ENCODE measurements at places on chromosomes 2 and 18.

GRCh38 chr2:226788881-226789490, 10.6 kb downstream of the IRS1 start:
- no peak for DNase-seq

- no peak for DNase-seq
These were observed 430.0 kb upstream of the ID2 start for GRCh38 chr2:8251856-8252255.

DNA sequence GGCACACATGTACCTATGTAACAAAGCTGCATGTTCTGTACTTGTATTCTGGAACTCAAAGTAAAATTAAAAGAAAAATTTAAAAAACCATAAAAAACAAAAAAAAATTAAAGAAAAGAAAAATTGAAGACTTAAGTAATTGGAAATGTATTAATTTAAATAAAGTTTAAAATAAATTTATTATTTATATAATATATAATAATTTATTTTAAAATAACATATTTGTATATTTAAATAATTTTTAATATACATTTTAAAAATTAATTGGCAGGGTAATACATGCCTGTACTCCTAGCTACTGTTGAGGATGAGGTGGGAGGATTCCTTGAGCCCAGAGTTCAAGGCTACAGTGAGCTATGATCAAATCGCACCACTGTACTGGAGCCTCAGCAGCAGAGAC, 1830.6 kb upstream of the CELF4 start:
- no peak for DNase-seq

DNA sequence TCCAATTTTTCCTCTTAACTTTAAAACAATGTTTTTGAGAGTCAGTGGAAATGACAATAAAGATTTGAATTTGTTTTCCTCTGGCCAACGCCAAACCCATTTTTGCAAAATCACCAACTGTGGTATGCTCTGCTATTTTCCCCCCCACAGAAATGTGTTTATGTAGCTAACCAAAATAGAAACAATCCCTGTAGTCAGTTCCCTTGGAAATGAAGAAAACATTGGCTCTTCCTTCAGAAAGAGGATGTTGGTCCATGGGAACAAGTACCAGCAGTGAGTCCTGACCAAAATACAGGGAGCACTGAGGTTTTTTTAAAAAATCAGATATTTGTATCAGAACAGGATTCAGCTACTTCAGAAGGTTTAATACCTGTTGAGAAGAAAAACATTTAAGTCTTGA, 65.3 kb downstream of the SLC40A1 start:
- DNase-seq = no peak

- DNase-seq = no peak
These were observed 136.7 kb upstream of the SPHKAP start for GRCh38 chr2:228318218-228318617.

DNA sequence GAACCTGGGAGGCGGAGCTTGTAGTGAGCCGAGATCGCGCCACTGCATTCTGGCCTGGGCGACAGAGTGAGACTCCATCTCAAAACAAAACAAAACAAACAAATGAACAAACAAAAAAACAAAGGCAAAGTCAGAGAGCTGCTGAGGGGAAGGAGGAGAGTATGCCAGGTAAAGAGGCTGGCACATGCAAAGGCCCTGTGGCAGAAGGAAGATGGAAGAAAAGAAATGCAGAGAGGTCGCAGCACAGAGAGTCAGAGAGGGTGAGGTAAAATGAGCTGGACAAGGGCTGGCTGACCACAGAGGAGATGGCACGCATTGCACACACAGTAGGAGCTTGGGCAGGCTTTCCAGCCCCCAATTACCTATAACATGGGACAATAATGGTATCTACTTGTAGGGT, 47.0 kb downstream of the FAM178B start:
- no peak for DNase-seq

GRCh38 chr2:164061129-164061746, 325.4 kb upstream of the FIGN start:
- no peak for DNase-seq

- no peak for DNase-seq
These were observed 626.5 kb downstream of the ZEB2 start for GRCh38 chr2:143893371-143893770.

GRCh38 chr2:214549946-214550345, 139.1 kb downstream of the VWC2L start:
- no peak for DNase-seq

- no peak for DNase-seq
These were observed 1438.7 kb upstream of the ZEB2 start for GRCh38 chr2:145958611-145959010.

DNA sequence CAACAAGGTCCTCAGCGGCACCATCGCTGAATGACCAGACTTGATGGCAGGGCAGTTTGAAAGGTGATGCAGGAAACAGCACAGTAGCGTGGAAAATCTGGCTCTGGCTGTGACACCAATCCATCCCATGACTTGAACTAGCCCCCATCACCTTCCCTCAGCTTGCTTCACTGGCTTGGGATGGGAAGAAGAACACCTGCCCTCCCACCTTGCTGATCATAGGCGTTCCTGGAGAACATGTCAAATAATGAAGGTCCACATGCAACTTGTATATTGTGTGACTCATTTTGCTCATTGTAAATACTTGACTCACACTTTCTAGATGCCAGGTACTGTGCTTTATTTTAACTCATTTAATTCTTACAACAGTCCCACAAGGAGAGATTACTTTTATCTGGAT, 292.4 kb upstream of the SPRED2 start:
- DNase-seq = no peak

GRCh38 chr2:40260437-40260836, 191.5 kb downstream of the SLC8A1 start:
- no peak for DNase-seq

DNA sequence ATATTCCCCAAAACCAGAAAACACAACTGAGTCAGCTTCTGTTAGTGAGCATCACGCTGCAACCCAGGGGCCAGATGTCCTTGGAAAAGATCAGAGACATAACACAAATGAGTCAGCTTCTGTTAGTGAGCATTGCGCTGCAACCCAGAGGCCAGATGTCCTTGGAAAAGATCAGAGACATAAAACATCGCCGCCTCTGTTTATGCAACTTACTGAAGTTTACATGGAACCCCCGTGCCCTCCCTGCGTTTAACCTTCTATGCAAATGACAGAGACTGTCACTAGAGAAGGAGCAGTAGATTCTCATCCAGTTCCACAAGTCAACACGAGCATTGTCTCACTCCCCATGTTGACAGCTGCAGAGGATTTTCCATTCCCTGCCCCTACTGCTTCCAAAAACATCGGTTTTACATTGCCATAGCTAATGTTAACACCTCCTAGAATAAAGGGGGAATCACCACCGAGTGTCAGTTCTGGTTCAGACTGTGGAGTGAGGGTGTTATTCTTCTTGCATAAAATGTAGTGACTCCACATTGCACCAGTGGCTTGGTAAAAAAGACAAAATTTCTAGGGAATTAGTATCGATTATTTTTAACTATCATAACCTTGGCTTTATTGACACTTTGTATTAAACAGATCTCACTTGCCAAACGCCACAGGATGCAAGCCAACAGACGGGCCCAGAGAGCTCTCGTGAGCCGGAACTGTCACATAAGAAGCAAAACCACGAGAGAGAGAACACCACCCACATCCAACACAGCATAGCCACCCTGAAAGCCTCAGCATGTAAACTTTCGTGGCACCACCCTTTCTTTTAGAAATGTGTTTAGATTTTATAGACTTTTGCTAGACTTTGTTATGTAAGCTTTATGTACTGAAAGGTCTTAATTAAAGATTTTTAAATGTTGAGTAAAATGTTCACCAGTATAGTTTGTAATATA, 87.7 kb downstream of the SH3YL1 start:
- no peak for DNase-seq

GRCh38 chr2:33380001-33380609, 96.3 kb upstream of the RASGRP3 start:
- no peak for DNase-seq

DNA sequence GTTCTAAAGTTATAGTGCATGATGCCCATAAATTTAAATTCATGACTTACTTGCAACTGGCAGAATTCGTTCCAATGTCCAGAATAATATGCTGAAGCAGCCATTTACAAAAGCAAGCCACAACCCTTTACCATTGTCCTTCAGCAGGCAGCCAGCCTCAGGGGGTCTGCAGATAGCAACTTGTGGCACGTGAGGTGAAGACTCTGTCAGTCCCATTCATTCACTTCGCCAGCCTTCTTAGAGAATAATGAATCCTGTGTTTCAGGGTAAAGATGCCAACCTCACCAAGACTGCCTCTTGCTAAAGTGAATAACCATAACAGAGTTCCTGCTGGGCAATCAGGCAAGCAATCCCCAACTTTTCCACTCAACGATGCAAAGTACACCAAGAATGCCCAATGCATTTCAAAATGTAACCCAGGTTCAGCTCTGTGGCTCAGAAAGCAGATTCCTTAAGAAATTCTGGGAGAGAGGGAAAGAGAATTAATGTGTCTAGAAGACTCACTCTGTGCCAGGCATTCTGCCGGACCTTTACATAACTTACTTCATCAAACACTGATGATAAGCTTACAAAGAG, 315.4 kb downstream of the NCKAP5 start:
- no peak for DNase-seq

- no peak for DNase-seq
These were observed 210.0 kb downstream of the RBM43 start for GRCh38 chr2:151051574-151052220.

DNA sequence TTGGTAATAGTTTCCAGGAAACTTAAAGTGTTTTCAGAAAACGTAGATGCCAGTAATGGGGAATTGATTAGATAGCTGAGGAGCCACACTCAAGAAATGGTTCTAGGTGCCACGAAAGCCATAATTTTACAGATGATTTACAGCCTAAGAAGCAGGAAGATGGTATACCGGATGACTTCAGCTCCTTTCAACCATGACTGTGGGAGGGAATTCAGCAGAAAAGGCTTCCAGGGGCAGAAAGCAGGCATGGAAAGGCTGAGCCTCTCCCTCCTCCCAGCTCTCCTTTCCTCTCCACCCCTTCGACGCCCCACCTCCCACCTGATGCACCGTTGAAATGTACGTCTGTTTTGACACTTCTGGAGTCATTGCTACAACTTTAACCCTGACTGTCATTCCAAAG, 68.6 kb upstream of the SMIM21 start:
- DNase-seq = no peak

DNA sequence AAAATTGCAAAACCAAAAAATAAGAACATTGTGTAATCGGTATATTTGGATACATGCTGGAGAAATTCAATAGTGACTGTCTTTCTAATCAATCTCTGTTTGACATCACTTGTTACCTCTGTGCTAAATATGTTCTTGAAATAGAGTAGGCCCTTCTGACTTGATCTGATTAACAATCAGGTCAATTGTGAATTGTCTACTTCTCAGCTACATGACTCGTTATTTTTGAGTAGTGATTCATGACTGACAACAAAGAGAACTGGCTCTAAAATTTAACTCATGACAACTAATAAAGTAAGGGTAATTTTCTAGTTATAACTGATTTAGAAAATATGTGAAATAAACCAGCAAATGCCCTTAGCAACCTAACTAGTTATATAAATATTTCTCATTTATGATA, 312.1 kb downstream of the TMX3 start:
- DNase-seq = no peak

DNA sequence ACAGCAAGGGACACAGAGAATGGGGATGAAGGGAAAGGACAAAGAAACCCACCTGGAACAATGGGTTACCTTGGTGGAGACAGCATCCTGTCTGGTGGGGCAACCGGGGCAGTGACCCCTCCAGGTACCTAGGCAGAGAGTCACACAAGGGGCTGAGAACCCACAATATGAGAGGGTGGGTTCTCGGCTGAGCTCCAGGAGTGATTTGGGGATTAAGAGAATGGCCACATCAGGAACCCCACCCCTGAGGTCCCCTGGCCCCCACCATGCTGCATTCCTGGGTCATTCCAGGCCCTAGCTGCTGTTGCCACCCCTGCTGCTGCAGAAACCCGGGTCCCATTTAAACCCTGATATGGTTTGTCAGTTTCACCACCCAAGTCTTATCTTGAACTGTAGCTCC, 172.3 kb downstream of the RTP5 start:
- no peak for DNase-seq

DNA sequence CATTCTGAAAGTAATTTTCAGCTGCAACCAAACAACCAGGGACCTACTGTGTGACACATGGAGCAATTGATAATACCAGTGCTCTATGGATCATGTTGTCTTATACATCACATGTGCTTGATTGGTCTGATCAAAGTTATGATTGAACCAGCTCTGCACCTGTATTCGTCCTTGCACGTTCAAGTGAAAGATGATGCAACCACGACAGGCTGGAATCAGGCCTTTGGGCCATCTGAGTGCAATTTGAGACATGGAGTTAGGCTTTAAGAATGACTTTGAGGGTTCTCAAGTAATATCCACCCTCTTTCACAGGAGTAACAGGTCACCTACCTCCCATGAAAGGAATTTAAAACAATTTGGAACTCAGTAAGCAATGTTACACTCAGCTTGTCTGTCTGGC, 165.2 kb downstream of the SLC8A1 start:
- DNase-seq = no peak

DNA sequence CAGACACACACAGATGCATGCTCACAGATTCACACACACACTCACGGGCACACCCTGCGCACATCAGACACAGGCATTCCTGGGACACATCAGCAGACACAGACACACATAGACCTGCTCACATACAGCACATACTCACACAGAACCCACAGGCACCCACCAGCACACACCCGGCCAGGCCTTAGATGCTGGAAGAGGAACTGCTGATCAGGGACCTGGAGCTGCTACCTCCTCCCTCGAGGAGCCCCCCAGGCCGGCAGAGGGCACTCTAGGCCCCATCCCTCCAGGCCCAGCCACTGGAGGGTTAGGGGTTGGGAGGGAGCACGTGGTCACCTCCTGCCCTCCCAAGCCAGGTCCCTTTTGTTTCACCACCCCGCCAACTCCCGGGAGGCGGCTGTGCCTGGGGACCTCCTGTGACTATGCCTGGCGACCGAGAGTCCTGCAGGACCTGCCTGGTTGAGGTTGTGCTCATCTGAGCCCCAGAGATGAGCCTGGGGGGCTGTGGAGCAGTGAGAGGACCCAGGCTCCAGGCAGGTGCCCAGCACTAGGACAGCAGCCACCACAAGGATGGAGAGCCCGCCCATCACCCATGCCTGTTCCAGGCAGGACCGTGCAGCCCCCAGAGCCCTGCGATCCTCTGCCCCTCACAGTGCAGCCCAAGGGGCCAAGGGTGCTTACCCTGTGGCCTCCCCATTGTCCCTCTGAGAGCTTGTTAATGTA, 21.0 kb upstream of the PTMA start:
- peak; percentile 42 for DNase-seq

- DNase-seq = no peak
These were observed 65.8 kb upstream of the ALK start for GRCh38 chr2:29987146-29987545.

- DNase-seq = no peak
These were observed 146.8 kb downstream of the LNPK start for GRCh38 chr2:175855236-175855635.

- no peak for DNase-seq
These were observed 5.1 kb upstream of the PPP1CB start for GRCh38 chr2:28746429-28747111.

GRCh38 chr2:13335862-13336535, 619.3 kb downstream of the TRIB2 start:
- no peak for DNase-seq
